ENCODE measurements at places on chromosomes 6 and 20. TPM values are rescaled to one million over a fixed set of nuclear protein-coding genes. Genes with fewer than 3 reads are reported as not detected.

The SEMG1 gene
- total RNA-seq = not detected

The CFB gene
- 0.37 TPM for total RNA-seq

The TPBG gene
- total RNA-seq = 0.50 TPM

The SLC17A2 gene
- not detected for total RNA-seq

The C6orf141 gene
- total RNA-seq = 0.47 TPM

The SH3BGRL2 gene
- 0.17 TPM for total RNA-seq

DNA sequence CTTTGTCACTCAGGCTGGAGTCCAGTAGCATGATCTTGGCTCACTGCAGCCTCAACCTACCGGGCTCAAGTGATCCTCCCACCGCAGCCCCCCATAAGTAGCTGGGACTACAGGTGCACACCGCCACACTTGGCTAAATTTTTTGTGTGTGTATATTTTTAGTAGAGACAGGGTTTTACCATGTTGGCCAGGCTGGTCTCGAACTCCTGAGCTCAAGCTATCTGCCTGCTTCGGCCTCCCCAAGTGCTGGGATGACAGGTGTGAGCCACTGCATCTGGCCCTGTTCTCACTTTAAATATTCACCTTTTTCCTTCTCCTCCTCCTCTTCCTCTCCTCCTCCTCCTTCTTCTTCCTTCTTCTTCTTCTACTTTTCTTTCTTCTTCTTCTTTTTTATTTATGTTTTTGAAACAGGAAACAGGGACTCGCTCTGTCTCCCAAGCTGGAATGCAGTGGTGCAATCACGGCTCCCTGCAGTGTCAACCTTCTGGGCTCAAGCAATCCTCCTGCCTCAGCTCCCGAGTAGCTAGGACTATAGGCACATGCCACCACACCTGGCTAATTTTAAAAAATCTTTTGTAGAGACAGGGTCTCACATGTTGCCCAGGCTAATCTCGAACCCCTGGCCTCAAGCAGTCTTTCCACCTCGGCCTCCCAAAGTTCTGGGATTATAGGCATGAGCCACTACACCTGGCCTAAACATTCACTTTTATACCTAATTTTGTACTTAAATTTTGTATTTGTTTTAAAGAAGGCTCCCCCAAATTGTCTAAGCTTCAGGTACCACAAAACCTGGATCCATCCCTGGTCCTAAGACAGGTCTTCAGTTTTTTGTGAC, 47.2 kb upstream of the NCOA3 start:
- H3K27me3 ChIP-seq = no peaks in the 10 kb centered on the region
- no peak for DNase-seq
- peaks cover 49% of the 10 kb centered on the region for H3K4me1 ChIP-seq
- no peak overlapping the region for H3K4me3 ChIP-seq
- H3K27ac ChIP-seq = peak overlapping the region; percentile 72
- peaks cover 2% of the 10 kb centered on the region for H3K36me3 ChIP-seq

GRCh38 chr6:159953091-159953601, 15.7 kb upstream of the IGF2R start:
- no peak overlapping the region for H3K27ac ChIP-seq
- H3K27me3 ChIP-seq = peaks cover 3% of the 10 kb centered on the region
- H3K4me1 ChIP-seq = no peaks in the 10 kb centered on the region
- no peak overlapping the region for H3K4me3 ChIP-seq
- DNase-seq = no peak
- no peaks in the 10 kb centered on the region for H3K36me3 ChIP-seq

DNA sequence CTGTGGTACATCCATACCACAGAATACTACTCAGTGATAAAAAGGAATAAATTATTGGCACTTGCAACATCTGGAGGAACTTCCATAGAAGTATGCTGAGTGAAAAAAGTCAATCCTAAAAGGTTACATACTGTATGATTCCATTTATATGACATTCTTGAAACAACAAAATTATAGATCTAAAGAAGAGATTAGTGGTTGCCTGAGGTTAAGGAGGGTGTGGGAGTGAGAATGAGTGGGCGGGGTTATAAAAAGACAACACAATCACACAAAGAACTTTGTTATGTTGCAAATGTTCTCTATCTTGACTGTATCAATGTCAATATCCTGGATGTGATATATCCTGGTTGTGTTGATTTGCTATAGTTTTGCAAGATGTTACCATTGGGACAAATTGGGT, 21.2 kb downstream of the SNRPB start:
- peaks cover 13% of the 10 kb centered on the region for H3K4me1 ChIP-seq
- no peak overlapping the region for H3K4me3 ChIP-seq
- no peaks in the 10 kb centered on the region for H3K36me3 ChIP-seq
- no peaks in the 10 kb centered on the region for H3K27me3 ChIP-seq
- DNase-seq = no peak
- H3K27ac ChIP-seq = no peak overlapping the region

DNA sequence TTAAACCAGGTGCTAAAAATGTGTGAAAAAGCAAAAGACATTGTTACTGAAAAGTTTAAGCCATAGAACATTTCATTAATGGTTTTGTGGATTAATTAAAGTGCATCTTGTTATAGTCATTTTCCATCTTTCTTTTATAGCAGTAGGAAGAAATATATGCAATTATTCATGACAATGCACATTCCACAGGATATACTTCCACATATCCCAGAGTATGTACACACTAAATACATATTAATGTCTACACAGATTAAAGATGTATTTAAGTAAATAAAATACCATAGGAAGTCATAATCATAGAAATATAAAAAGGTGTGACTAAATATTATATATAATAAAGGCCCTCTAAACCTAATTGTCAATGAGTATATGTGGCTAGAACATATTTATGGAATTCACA, 578.8 kb downstream of the PHF3 start:
- no peak for DNase-seq
- no peaks in the 10 kb centered on the region for H3K36me3 ChIP-seq
- no peaks in the 10 kb centered on the region for H3K4me1 ChIP-seq
- no peak overlapping the region for H3K27ac ChIP-seq

DNA sequence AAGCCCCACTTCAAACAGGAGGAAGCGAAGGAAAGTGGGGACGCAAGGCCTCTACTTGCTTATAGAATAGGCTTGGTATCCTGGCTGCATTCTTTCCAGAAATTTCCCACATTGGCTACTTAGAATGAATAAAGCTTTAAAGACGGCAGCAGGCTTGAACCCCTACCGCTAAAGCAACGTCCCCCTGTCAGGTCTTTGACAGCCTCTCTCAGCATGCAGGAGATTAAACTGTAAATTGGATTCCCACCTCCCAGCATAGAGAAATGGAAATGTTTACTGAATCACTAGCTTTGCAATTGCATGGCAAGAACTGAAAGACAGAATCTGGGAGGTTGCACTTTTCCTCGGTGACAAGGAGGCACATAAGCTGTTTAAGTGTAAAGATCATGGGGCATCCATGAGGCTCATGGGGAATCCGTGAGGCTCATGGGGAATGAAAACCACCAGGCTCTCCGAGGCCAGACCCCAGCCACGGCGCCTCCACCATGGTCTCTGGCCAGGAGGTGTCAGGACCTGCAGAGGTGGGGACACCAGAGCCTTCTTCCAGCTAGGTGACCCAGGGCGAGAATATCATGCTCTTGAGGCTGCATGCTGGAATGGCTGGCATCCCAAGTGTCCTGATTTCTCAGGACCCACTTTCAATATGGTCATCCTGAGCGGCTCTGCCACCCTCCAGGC, 10.3 kb downstream of the LEMD2 start:
- DNase-seq = no peak
- peaks cover 10% of the 10 kb centered on the region for H3K4me1 ChIP-seq
- peaks cover 61% of the 10 kb centered on the region for H3K36me3 ChIP-seq

GRCh38 chr6:5946181-5946580, 60.5 kb downstream of the NRN1 start:
- H3K4me3 ChIP-seq = no peak overlapping the region
- no peak overlapping the region for H3K27ac ChIP-seq
- no peaks in the 10 kb centered on the region for H3K36me3 ChIP-seq
- H3K4me1 ChIP-seq = peaks cover 2% of the 10 kb centered on the region
- no peak for DNase-seq
- peaks cover 15% of the 10 kb centered on the region for H3K27me3 ChIP-seq

DNA sequence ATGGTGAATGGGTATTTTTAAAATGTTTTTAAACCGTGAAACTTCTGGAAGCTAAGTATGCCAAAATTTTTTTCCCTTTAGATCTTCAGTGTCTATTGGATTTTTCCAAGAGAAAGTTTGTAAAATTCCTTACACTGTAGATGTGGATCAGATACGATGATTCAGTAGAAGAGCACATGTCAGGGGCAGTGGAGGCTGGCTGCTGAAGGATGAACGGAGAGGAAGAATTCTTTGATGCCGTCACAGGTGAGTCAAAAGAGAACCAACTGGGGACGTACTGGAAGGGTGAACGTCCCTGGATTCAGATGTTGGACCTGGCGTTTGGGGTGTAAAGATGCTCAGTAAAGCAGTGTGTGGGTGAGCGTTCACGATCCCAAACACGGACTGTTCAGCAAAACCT, 17.7 kb downstream of the OSBPL2 start:
- peaks cover 2% of the 10 kb centered on the region for H3K36me3 ChIP-seq
- DNase-seq = no peak
- no peak overlapping the region for H3K27ac ChIP-seq
- H3K4me3 ChIP-seq = no peak overlapping the region
- no peaks in the 10 kb centered on the region for H3K27me3 ChIP-seq

GRCh38 chr6:47525330-47526057, 47.9 kb downstream of the CD2AP start:
- DNase-seq = no peak
- H3K36me3 ChIP-seq = peaks cover 29% of the 10 kb centered on the region
- no peak overlapping the region for H3K4me3 ChIP-seq
- no peak overlapping the region for H3K27ac ChIP-seq

GRCh38 chr20:61112515-61112914, 139.5 kb upstream of the CDH4 start:
- H3K27ac ChIP-seq = no peak overlapping the region
- H3K36me3 ChIP-seq = no peaks in the 10 kb centered on the region
- no peaks in the 10 kb centered on the region for H3K27me3 ChIP-seq
- no peak for DNase-seq
- no peaks in the 10 kb centered on the region for H3K4me1 ChIP-seq

DNA sequence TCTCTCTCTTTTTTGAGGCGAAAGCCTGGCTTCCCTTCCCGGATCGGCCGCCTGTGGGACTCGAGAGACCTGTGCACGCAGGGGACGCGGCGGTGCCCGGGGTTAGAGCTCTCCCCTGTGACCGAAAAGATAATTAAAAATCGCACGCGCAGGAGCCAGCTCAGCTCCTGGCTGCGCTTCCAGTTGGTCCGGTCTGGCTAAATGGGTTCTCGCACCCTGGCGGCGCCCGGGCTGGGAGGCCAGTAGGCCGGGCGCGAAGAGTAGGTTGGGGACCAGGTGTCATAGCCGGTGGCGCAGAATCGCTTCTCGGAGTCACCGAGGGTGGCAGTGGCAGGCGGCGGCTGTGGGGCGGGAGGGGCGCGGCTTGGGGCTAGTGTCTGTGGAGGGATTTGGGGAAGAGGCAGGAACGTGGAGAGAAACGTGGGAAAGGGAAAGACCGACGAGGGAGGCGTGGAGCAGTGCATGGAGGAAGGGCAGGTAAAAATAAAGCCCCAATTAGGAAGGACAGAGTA, 41.9 kb upstream of the SUPT3H start:
- peak overlapping the region; percentile 91 for H3K27ac ChIP-seq
- peaks cover 43% of the 10 kb centered on the region for H3K4me1 ChIP-seq
- DNase-seq = peak; percentile 63
- H3K36me3 ChIP-seq = peaks cover 1% of the 10 kb centered on the region

GRCh38 chr20:55365745-55366144, 639.6 kb downstream of the CBLN4 start:
- no peaks in the 10 kb centered on the region for H3K4me1 ChIP-seq

GRCh38 chr6:19289457-19289856, 547.7 kb upstream of the ID4 start:
- no peak overlapping the region for H3K4me3 ChIP-seq
- H3K27ac ChIP-seq = no peak overlapping the region
- no peaks in the 10 kb centered on the region for H3K27me3 ChIP-seq
- no peaks in the 10 kb centered on the region for H3K36me3 ChIP-seq
- H3K4me1 ChIP-seq = no peaks in the 10 kb centered on the region

- H3K36me3 ChIP-seq = no peaks in the 10 kb centered on the region
- no peak overlapping the region for H3K27ac ChIP-seq
- no peak overlapping the region for H3K4me3 ChIP-seq
- no peaks in the 10 kb centered on the region for H3K27me3 ChIP-seq
- no peaks in the 10 kb centered on the region for H3K4me1 ChIP-seq
- DNase-seq = no peak
Measured at GRCh38 chr6:124026694-124027093, 223.0 kb downstream of the NKAIN2 start.

GRCh38 chr6:3468585-3468984, 11.7 kb upstream of the SLC22A23 start:
- H3K4me1 ChIP-seq = no peaks in the 10 kb centered on the region
- H3K4me3 ChIP-seq = no peak overlapping the region
- DNase-seq = no peak
- peaks cover 9% of the 10 kb centered on the region for H3K27me3 ChIP-seq
- no peaks in the 10 kb centered on the region for H3K36me3 ChIP-seq
- no peak overlapping the region for H3K27ac ChIP-seq

GRCh38 chr20:61056627-61057442, 195.2 kb upstream of the CDH4 start:
- DNase-seq = no peak
- no peaks in the 10 kb centered on the region for H3K36me3 ChIP-seq
- no peak overlapping the region for H3K4me3 ChIP-seq

DNA sequence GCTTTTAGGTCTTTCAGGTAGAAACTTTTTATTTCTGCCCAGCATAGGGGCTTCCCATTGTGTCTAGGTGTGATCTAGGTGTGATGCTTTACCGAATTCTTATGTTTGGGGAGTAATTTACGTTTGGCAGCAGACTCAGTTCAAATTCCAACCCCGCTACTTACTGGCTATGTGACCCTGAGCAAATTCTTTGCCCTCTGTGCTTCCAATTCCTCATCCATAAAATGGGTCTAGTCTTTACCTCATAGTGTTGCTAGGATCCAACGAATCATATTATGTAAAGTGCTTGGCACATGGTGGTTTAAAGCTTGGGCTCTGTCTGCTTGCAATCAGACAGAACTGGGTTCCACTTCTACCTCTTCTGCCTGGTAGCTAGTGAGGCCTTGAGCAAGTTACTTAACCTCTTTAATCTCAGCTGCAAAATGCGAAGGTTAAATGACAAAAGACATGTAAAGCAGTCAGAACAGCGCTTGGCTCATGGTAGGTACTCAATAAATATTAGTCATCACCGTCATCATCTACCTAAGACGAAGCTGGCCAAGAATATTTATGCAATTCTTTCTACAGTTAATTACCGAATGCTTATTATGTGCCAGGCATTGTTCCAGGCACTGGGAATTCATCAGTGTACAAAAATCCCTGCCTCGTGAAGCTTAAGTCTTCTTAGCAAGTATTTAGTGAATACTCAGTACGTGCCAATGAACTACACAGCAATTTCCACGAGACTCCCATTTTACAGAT, 1.0 kb downstream of the NSFL1C start:
- DNase-seq = no peak
- peaks cover 50% of the 10 kb centered on the region for H3K4me1 ChIP-seq
- peak overlapping the region; percentile 81 for H3K4me3 ChIP-seq
- peaks cover 12% of the 10 kb centered on the region for H3K36me3 ChIP-seq

GRCh38 chr6:33915134-33915533, 111.3 kb upstream of the MLN start:
- peaks cover 27% of the 10 kb centered on the region for H3K4me1 ChIP-seq
- DNase-seq = no peak
- H3K27me3 ChIP-seq = no peaks in the 10 kb centered on the region
- peaks cover 2% of the 10 kb centered on the region for H3K36me3 ChIP-seq
